Thyroid gland (tissue), 4 donors: ENCODE measurements at places on chromosomes 5 and 9. TPM values are rescaled to one million over a fixed set of nuclear protein-coding genes. Genes with fewer than 3 reads are reported as not detected.

Gene TXNDC8
- total RNA-seq: not detected

Gene REEP2
- not detected for total RNA-seq

- H3K27ac ChIP-seq: no peak overlapping the region
- H3K4me1 ChIP-seq: peaks cover 8% of the 10 kb centered on the region
- no peaks in the 10 kb centered on the region for H3K36me3 ChIP-seq
- no peak for DNase-seq
- no peak overlapping the region for H3K4me3 ChIP-seq
- no peaks in the 10 kb centered on the region for H3K27me3 ChIP-seq
Measured at GRCh38 chr5:124128867-124129266, 616.9 kb downstream of the CSNK1G3 start.

DNA sequence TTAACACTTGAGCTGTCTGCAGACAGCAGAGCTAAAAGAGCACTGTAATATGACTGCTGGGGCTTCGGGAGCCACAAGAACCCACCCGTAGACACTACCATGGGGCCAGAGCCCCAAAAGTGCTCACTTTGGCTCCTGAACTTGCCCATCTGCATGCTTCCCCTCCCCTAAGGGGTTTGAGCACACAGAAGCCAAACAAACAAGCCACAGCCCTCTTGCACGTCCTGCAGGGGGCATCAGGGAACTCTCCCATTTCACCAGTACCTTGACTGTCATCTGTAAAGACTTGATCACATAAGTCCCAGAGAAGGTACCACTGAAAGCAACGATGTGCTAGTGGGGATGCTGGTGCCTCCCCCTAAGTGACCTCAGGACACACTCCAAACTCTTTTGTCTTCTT lies 681.8 kb downstream of the SEMA5A start:
- no peaks in the 10 kb centered on the region for H3K4me1 ChIP-seq
- H3K27ac ChIP-seq: no peak overlapping the region
- H3K4me3 ChIP-seq: no peak overlapping the region
- no peaks in the 10 kb centered on the region for H3K36me3 ChIP-seq
- no peaks in the 10 kb centered on the region for H3K27me3 ChIP-seq

DNA sequence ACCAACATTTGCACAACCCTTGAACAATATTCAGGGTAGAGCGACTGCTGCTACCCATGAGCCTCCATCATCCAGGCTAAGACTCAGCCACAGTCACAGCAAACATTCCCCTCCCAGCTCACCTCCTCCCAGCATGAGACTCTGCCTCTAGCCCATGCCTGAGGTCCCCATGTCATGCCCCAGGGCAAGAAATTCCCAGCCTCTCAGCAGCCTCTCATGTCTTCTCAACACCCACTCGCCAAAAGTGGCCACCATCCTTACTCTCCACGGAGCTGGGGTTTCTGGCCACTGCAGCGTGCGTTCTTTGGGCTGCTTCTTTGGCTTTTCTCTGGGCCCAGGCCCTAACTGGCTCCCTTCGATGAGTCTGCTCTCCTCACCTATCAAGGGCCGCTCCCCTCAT lies 82.2 kb downstream of the NSUN2 start:
- no peaks in the 10 kb centered on the region for H3K36me3 ChIP-seq
- H3K4me3 ChIP-seq: no peak overlapping the region
- no peak for DNase-seq
- H3K27ac ChIP-seq: no peak overlapping the region
- H3K4me1 ChIP-seq: peaks cover 4% of the 10 kb centered on the region

GRCh38 chr9:84278130-84278529 lies 62.4 kb downstream of the SLC28A3 start:
- DNase-seq: no peak
- no peaks in the 10 kb centered on the region for H3K27me3 ChIP-seq
- peaks cover 13% of the 10 kb centered on the region for H3K4me1 ChIP-seq
- H3K4me3 ChIP-seq: no peak overlapping the region
- H3K27ac ChIP-seq: no peak overlapping the region

DNA sequence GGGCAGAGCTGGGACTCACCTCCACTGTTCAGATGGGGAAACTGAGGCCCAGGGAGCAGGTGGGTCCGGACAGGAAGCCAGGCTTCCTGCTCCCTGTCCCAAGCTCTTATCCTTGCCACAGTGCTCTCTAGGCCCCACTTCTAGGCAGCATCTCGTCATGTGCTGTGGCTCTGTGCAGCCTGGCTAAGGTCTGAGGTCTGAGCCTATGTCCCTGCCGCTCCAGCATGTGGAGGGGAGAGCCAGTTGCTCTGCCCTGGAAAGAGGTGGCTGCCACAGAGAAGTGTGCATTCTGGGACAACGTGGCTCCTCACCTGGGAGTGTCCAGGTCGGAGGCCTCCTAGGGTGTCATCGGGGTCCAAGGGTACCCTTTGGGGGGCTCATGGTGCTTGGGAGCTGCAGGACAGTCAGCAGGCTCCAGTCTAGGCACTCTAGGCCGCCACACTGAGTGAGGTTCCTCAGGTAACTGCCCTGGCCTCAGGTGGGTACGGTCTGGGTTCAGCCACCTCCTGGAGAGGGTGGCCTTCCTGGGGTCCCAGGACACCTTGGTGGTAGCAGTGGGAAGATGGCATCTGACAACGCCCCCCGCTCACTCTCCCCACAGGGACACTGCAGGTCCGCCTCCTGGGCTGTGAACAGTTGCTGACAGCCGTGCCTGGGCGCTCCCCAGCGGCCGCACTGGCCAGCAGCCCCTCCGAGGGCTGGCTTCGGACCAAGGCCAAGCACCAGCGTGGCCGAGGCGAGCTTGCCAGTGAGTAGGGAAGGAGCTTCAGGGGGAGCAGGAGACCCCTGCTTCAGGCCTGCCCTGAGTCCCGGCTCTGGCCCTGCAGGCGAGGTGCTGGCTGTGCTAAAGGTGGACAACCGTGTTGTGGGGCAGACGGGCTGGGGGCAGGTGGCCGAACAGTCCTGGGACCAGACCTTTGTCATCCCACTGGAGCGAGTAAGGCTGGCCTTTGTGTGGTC lies 10.4 kb downstream of the PKN3 start:
- H3K4me1 ChIP-seq: no peaks in the 10 kb centered on the region
- H3K36me3 ChIP-seq: no peaks in the 10 kb centered on the region
- H3K27me3 ChIP-seq: no peaks in the 10 kb centered on the region
- DNase-seq: no peak
- no peak overlapping the region for H3K27ac ChIP-seq
- H3K4me3 ChIP-seq: no peak overlapping the region

DNA sequence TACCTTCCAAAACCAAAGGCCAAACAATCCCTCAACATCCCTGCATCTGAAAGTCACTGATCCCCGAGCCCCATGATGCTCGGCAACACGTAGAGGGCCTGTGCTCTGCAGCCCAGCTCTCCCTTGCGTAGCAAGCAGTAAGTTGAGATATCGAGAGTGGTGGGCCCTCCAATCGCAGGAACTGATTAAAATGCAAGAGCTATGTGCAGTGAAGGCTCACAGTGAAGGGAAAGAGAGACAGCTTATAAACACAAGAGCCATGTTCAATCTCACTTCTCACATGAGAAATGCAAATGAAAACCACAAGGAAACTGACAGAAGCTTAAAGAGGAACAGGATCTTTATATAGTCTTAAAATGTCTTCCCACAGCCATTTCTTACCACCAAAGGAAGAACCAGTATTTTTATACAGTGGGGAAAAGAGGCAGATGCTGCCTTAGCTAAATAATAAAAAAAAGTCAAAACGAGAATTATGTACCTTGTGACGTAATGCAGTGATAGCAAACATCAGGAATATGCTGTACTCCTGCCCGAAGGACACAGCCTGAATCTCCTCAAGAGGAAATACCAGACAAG lies 24.6 kb downstream of the TTF1 start:
- H3K4me1 ChIP-seq: no peaks in the 10 kb centered on the region
- H3K36me3 ChIP-seq: peaks cover 31% of the 10 kb centered on the region
- no peak overlapping the region for H3K27ac ChIP-seq
- H3K27me3 ChIP-seq: no peaks in the 10 kb centered on the region
- no peak for DNase-seq

DNA sequence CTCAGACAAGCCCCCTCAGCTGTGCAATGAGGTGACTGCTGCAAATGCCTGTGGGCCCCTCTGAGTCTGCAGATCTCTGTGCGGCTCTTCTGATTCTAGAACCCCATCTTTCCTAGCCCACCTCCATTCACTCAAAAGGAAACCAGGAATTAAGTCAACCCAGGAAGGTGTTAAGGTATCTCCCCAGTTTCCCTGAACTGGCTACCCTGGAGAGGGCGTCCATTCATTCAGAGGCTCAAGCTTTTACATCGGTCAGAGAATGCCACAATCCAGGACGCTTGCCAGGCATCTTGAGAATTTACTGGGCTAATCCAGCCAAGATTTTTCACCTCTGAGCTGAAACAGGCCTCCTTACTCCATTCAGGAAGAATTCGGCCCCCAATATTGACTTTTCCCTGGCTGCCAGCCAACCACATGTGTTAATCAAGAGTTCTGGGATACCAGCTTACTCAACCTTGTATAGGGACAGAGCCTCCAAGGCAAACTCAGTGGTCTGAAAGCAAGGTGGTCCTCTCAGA lies 889 bp upstream of the ADAMTS12 start:
- H3K27me3 ChIP-seq: no peaks in the 10 kb centered on the region
- no peaks in the 10 kb centered on the region for H3K36me3 ChIP-seq
- H3K4me1 ChIP-seq: peaks cover 15% of the 10 kb centered on the region
- no peak overlapping the region for H3K4me3 ChIP-seq
